Stimulated activated naive CD8-positive, alpha-beta T cell treated with anti-CD3 and anti-CD28 coated beads, Interleukin-15, amount 100 ng/mL, for 72 hours (primary cell): ENCODE measurements at places on chromosomes 2 and 18.

- peak; percentile 81 for DNase-seq
These were observed 221.0 kb downstream of the CDH20 start for GRCh38 chr18:61554117-61554776.

DNA sequence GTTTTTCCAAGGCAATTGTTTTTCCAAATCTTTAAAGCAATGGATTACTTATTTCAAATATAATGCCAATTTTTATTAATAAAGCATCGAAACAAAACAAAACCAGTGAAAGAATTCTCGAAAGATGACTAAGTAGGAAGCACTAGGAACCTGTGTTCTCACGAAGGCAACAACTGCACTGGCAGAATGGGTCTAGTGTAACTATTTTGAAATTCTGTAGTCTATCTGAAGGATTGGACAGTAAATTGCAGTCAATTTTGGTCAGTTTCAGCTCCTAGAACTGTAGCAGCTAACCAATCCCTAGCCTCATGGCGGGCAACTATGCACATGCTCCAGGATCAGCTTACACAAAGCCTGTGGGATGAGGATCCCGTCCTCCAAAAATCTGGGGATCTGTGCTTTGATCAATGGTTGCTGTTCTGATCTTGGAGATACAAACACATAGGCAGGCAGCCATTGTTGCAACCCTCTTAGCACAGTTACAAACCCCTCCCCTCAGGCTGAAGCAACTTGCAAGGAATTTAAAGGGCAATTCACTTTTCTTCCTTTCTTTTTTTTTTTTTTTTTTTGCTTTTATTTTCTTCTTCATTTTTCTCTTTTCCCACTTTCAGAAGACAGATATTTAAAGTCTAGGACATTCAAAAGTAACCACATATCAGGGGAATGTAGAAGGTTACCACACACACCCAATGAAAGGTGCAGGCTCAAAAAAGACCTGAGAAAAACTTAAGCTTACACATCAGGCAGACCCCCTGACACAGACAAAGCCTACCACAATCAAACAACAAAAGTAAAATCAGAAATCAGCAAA is 147.6 kb downstream of the THADA start:
- no peak for DNase-seq

DNA sequence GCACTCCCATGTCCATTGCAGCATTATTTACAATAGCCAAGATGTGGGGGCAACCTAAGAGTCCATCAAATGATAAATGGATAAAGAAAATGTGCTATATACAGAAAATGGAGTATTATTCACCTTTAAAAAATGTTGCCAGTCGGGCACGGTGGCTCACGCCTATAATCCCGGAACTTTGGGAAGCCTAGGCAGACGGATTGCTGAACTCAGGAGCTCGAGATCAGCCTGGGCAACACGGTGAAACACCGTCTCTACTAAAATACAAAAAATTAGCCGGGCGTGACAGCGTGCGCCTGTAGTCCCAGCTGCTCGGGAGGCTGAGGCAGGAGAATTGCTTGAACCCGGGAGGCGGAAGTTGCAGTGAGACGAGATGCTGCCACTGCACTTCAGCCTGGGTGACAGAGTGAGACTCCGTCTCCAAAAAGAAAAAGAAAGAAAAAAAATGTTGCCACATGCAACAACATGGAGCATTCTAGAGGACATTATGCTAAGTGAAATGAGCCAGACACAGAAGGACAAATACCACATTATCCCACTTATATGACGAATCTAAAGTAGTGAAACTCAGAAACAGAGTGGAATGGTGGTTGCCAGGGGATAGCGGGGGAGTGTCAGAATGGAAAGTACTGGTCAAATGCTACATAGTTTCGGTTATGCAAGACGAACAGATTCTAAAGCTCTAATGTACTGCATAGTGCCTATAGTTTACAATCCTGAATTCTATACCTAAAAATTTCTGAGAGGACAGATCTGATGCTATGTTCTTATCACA is 1385.6 kb upstream of the TMEFF2 start:
- no peak for DNase-seq

- no peak for DNase-seq
These were observed 38.7 kb downstream of the ZC3H8 start for GRCh38 chr2:112216167-112216566.

DNA sequence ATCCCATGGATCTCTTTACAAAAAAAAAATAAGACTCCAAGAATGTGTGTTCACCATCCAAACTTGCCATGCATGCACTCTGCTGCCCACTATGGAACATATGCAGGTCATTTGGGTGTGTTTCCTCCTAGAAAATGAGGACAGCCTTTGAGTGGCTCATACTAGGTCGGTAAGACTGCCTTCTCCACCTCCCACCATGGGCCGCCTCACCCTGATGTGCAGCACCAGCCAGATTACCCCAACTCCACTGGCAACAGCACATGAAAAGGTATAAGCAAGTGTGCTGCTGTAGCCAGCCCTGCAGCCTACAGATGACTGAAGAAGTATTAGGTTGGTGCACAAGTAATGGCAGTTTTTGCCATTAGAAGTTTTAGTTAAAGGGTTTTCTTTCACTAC is 214.2 kb downstream of the ATAD2B start:
- DNase-seq = no peak

DNA sequence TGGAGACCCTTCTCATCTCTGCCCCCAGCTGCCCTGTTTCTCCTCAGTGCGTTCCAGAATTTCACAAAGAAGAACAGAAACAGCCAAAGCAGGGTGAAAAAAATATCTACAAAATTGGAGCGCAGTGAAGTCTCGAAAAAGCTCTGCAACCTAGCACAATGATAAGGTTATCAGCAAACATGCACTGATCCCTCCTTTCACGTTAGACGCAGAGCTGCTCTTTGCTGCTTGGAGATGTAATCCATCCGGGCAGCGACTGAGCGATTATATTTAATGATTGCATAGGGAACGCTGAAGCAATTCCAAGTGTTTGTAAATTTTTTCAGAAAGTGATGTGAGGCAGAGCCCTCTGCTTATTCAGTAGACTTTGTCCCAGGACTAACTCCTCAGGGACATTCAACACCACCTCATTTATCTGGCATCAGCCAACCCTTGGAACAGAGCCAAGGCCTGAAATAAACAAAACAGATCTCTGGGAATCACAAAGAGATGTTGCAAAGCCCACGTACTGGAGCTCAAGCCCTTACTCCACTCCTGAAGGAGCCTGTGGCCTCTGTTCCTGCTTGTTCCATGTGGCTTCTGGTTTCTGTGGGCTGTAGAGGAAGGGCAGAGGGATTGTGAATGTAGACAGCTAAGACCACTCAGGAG is 172.6 kb upstream of the BCL2L11 start:
- no peak for DNase-seq

- DNase-seq = peak; percentile 52
These were observed 3.5 kb downstream of the CDK5R2 start for GRCh38 chr2:218962859-218963492.

- peak; percentile 64 for DNase-seq
These were observed 83.9 kb downstream of the STPG4 start for GRCh38 chr2:47070920-47071824.

DNA sequence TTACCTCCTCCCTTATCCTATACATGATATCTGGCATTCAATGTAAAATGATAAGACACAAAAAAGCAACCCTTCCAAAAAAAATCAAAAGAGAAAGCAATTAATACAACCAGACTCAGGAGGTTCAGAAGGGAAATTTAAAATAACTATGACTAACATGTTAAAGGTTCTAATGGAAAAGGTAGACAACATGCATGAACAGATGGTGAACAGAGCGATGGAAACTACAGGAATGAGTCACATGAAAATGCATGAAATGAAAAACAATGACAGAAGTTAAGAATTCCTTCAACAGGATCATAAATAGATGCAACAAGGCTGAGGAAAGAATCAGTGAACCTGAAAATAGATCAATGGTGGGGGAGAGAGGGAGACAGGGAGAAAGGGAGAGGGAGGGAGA is 26.1 kb upstream of the ERCC3 start:
- no peak for DNase-seq

DNA sequence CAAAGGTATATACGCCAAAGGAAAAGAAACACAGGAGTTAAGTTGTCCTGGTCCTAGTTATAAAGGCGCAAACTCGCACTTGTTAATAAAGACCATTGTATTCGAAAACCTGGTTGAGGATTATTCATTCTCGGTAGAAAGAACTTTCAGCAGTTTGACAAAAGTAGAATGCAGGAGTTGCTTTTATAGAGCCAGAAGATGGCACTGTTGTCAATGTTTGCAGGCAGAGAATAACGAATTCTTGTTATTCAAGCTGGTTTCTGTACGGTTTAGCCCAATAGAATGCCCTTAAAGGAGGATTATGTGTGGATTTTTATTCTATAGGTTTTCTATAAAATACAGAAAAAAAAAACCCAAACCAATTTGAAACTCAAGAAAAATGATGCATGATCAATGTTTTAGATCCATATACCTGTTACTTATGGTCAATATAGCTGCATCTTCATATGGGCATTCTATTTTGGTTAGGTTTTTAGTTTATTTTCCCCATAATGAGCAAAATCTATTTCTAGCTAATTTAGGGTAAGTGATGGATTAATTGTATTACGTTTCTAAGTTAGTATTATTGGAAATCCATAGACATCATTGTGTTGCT is 510.3 kb downstream of the PLCL1 start:
- DNase-seq = no peak

DNA sequence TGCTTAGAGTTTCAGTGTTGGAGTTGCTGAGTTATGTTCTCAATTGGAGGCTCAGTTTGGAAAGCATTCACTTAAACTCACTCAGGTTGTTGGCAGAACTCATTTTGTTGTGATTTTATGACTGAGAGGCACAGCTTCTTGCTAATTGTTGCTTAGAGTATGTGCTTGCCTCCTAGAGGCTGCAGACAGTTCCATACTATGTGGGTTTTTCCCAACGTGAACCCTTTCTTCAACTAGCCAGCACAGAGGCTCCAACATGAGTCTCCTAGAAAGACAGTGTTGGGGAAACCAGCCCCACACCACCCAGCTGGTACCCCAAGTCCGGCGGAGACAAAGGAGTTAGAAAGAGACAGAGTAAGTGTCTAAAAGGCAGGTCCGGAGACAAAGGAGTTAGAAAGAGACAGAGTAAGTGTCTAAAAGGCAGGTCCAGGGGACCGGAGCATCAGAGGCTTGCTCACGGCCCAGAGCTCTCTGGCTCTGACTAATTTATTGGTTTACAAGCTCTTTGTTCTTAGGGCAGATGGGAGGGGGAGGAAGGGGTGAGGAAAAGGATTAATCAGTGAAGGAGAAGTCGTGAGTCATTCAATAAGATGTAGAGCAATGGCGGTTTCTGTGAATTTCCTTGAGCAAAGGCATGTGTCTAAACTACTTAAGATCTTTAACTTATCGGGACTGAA is 999.7 kb upstream of the LRRTM1 start:
- DNase-seq = no peak

DNA sequence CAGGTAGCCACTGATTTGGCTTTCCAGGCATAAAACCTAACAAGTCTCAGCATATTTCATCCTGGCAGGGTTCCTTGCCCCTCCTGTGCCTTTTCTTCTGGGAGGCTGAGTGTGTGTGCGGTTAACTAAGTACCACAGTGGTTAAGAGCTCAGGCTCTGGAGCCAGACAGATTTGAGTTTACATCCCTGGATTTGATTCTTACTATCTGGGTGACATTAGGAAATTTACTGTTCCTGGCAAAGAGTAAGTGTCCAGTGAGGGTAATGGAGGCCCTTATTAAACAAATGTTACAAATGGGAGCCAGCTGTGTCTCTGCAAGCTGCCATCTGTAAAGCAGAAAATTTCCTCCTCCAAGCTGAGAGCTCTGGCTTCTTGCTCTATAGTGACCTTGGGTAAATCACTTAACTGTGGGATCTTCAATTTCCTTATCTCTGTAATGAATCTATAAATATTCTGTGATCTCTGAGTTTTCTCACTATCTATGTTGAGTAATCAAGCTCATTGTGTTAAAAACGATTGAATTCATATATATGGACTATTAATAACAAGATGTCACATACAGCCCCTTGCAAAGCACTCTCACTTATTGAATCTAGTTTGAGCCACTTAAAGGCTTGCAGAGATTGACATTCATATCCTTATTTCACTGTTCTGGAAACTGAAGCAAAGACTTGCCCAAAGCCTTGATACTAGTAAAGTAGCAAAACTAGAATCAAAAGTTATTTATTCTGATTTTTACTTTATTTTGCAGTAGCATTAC is 6.5 kb upstream of the COBLL1 start:
- no peak for DNase-seq

DNA sequence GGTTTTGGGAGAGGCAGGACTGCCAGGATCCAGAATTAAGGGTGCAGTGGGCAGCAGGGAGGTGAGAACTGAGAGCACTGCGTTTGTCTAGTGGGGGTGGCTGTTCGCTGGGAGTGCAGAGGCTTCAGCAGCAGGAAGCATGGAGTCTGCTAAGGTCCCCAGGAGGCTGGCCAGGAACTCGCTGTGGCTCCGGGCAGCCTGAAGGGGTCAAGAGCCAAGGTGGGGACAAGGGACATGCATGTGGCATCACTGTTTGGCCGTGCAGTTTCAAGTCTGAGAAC is 43.2 kb upstream of the SEMA4C start:
- DNase-seq = no peak

DNA sequence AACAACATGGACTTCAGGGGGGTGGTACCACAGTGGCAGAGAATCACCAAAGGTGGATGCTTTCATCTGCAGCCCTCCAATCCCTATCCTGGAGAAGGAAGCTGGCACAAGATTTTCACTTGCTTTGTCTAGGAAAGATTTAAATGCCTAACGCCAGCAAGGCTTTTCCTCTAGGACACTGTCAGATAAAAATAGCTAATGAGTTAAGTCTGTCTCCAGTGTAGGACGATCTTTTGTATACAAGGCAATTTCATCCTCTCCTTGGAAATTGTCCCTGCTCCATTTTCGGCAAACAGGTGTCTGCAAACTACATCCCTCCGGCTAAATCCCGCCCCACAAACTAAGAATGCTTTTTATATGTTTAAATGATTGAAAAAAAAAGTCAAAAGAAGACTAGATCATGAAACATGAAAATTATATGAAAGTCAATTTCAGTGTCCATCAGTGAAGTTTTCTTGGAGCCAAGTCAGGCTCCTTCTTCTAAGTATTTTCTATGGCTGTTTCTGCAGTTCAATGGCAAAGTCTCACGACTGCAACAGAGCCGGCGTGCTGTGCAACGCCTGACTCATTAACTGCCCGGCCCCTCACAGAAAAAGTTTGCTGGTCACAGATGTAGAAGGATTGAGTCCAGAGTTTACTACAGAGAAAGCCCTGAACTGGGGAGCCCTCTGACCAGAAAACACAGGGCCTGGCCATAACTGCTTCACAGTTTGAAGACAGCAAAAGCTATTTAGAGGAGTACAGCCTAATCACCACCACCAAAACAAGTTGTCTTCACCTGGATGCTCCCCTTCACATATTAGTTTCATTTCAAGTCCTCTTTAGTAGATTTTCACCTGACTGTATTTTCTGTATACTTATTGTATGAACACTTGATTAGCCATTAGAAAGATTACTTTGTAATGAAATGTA is 52.3 kb downstream of the PIEZO2 start:
- DNase-seq = no peak

DNA sequence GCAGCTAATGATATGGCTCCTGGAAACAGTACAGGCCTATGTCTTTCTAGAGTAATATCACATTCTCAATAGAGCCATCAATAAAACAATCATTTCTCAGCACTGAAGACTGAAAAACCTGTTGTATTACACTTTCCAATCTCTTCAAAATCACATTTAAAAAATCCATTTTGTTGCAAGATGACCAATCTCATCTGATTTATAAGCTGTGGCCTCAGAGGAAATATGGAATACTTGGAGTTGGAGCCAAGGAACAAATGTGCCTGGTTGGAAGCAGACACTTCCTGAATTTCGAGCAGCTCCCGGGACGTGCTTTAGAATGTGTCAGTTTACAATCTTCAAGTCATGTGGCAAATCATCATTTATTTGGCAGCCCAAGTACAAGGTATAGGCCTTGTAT is 114.5 kb downstream of the ADCYAP1 start:
- DNase-seq = no peak
